ENCODE measurements at places on chromosomes 5 and 9.

DNA sequence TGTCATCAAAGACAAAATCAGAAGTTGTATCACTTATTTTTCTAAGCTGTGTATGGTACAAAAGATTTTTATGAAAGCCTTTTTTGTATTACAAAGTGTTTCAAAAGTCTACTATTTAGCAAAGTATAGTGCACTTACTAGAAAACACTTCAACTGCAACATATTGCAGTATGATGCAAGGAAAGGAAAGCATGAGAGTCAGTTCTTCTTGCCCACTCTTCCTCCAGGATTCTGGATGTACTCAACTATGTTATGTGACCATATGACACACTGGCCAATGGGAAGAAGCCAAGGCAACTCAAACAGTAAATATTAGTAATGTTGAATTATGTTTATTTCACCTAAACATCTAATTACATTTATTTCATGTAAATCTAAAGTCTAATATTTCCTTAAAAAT is 49.5 kb upstream of the TYRP1 start:
- peak; percentile 61 for DNase-seq

DNA sequence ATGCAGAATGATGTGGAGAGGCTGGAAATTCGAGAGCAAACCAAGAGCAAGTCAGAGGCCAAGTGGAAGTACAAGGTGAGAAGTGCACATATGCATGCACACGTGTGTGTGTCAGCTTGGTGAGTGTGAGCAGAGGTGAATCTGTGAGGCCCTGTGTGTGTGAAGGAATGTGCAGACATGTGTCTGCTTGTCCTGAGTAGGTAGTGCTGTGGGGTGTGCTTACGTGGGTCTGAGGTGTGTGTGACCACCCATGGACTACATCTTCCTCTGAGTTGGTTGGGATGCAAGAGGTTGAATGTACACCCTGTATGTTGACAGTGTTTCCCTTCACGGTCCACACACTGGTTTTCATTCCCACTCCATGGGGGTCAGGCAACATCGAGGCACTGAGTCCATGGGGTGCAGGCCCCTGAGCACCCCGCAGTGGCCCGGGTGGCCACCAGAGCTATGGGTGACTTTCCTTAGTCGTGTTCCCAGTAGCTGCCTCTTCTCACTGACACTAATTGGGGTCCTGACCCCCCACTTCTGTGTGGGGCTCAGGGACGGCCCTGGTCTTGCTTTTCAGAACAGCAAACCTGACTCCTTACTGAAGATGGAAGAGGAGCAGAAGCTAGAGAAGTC is 86.7 kb downstream of the PHF2 start:
- DNase-seq, result no peak

DNA sequence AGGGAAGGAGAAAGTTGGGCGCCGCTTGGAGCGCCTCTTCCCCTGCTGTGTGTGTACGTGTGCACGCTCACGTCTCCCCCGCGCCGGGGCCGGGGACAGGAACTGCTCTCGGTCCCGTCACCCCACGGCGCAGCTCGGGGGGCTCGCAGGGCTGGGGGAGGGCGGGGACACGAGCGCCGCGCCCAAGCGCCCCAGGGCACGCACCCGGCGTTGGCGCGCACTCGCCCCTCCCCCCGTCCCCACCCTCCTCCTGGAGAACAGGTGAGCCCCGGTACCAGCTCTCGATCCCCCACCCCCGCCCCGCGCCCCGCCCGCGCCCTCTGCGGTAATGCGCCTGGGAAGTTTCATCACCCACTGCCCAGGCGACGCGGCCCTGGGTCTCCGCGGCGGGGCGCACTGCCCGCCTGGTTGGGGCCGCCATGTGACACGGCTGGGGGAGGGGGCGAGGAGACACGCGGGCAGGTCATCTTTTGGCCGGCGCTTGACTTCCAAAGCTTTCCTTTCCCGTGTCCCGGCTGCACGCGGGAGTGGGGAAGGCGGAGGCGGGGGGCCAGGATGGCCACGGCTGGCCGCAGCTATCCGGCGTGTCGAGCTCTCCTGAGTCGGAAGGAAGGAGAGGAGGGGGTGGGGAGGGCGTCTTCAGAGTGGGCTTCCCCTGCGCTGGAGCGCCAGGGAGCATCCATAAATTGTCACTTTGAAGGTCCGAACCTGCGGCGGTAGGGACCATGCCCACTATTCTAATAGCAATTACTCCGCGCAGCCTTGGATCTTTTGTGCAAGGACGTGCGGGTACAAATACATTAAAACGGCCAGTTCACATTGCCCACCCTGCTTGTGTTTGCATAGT is 1.5 kb upstream of the STC2 start:
- peak; percentile 75 for DNase-seq

DNA sequence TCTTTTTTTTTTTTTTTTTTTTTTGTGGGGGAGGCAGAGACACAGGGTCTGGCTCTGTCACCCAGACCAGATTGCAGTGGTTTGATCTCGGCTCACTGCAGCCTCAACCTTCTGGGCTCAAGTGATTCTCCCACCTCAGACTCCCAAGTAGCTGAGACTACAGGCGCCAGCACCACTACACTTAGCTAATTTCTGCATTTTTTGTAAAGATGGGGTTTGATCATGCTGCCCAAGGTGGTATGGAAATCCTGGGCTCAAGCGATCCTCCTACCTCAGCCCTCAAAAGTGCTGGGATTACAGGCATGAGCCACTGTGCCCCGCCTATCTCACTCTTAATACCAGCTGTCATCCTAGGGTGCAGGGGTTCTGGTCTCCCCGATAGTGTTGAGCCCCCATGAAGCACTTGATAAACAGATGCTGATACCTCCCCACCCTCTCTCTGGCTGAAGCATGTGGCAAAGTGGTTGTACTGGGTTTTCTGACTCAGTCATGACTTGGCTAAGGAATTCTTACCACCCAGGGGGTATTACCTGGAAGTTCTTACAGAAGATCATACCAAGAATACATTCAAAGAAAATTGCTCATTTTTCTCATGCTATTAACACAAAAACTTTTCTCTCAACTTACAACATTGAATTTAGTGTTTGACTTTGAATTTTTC is 110.2 kb upstream of the DAPK1 start:
- DNase-seq, result peak; percentile 63

DNA sequence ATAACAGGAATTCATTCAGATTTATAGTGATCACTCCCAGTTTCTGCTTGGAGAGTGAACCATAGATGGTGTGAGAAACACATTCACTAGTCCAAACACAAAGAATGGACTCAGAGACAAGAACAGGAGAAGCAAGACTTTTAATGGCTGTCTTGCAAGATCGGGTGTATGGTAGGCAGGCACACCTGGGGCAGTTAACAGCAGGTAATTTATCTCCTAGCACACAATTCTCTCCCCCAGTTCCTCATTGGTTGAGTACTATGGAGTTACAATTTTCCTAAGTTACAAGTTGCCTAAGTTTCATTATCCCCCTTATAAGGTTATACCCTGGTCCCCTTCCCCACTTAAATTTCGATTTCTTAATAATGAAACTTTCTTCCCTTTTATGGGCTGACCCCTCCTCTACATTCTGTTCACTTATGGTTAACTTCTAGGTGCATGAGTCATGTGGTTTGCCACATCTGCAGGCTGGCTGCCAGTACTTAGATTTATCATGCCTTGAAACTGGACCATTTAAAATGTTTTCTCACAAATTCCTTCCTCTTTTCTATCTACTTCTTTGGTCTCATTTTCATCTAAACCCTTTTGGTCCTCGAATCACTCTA is 623.3 kb downstream of the HINT1 start:
- DNase-seq, result peak; percentile 89

Measured in fibroblast of upper back skin (primary cell).